ENCODE measurements at places on chromosomes 3 and 15.
A peak's percentile ranks its signal among the peaks of the same experiment; 100 is the strongest.

DNA sequence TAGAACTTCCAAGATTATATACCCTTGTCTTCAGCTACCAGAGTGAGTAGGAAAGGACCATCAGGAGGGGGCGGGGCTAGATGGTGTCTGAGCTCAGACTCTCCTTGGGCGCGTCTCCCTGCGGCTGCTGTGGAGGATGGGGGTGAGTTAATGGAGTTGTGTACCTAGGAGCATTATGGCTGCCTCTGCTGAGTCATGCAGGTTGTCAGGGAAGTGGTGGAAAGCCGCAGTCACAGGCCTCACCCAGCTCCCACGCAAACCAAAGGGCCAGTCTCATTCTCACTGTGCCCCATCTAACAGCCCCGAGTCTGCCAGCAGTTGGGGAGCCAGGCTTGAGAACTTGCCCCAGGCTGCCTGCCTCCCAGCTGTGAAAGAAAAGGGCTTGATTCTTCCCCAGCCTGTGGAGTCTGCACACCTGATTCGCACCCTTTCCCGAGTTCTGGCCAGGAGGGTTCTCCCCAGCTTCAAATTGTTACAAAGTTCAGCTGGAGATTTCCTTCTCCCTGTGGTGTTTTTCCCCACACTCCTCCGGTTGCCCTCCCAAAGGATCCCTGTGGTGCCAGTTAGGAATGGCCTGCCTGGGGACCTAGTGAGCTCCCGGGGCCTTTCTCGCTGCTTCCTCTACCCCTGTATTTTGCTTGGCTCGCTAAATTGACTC, 143.3 kb downstream of the HCN4 start:
- DNase-seq, result peak; percentile 11

- no peak for DNase-seq
These were observed 106.7 kb downstream of the ADAMTS17 start for GRCh38 chr15:100235030-100235617.

- DNase-seq, result no peak
These were observed 35.5 kb downstream of the CYFIP1 start for GRCh38 chr15:22944651-22945050.

DNA sequence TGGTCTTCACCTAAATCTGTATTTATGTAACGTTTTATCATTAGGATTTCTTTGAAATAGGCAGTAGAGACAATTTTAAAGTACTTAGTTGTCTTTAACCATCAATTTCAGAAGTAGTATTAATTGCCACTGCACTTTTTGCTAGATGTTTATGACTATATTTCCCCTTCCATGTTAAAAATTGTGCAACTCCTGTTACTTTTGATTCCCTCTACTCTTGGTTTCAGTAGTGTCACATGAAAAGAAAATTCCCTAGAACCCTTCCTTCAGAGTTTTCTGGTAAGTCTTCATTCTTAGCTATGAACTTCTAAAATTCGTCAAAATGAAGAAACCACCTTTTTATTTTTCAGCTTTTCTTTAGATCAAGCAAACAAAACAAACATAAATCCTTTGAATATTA, 7.1 kb downstream of the PIAS1 start:
- DNase-seq, result no peak

- DNase-seq, result no peak
These were observed 8.9 kb upstream of the CMTM8 start for GRCh38 chr3:32229565-32229964.

DNA sequence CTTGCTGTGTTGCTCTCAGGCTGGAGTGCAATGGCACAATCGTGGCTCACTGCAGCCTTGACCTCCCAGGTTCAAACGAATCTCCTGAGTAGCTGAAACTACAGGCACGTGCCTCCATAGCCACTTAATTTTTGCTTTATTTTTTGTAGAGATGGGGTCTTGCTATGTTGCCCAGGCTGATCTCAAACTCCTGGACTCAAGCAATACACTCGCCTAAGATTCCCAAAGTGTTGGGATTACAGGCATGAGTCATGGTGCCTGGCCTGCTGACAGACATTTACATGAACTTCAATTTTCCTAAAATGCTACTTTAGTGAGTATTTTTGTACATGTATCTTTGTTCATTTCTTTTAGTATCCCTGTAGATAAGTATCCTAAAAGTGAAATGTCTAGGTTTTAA, 132.3 kb downstream of the SUCLG2 start:
- no peak for DNase-seq

DNA sequence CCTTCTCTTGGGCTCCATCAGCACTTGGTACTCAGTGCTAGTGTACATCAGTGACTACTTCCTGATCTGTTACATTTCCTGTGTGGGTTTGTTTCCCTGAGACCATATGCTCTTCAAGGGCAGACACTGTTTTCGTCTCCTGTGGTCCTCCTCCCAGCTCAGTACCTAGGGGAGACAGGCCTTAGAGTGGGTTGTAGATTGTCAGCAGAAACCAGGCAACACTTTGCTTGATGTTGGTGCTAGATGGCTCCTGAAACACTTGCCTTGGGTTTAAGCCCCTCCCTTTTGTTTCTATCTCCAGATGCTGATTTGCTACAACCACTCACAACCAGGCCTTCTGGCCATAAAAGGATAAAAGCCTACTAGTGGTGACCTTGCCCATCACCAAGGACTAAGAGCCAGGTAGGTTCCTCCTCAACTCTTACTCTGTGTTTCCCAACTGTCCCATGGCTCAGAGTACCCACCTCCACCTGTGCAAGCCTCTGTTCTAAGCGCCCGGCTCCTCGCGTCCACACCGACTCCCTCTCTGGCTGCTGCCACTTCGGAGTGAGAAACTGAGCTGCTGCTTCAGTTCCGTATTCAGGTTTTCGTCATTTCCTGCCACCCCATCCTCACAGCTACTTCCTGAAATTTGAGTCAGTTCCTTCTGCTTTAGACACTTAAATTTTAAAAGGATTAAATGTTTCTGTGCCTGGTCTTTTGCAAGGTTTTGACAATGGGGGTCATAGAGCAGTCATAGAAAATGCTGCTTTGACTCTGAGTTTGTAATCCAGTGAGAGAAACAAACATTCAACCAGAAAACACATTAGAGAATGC, at the start of gene HCLS1:
TSS of gene HCLS1 (minus strand) at position 548 of the 816 bp plus-strand sequence. CDS start 2,556 bp downstream, outside the sequence.
- DNase-seq, result peak; percentile 44
